ENCODE measurements at places on chromosomes 16 and 17.
A peak's percentile ranks its signal among the peaks of the same experiment; 100 is the strongest.

DNA sequence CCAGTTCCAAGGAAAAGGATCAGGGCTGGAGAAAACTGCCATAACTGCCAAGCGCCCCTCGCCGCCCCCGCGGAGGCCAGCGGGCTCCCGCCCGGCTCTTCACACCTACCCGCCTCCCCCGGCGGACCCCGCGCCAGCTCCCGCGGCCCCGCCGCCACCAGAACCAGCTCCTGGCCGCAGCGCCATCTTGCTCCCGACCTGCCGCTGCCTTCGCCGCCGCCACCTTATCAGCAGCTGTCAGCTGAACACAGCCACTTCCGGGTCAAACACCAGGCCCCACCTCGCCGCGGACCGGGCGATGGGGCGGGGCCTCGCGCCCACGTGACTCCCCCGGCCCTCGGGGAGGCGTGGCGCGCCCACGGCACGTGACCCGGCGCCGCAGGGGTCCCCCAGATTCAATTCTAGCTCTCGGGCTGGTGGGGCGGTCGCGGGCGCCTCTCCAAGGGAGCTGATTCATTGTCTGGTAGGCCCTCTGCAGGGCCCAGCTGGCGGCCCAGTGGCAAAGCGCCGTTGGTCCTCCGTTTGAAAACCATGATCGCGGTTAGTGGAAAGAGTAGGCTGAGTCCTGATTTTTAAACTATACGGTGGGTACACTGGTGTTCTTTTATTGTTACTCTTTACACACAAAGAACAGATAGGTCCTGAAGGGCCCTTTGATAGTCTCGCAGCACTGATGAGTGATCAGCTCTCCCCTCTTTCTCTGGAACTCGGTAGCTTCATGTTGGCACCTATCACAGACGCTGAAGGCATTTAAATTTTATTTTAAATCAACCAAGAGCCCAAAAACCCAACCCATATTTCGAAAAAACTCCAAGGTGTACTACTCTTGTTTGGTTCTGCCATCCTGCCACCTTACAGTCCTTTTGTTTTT is at the start of gene SYNRG:
Gene SYNRG (minus strand): TSS at position 249 of the 871 bp plus-strand sequence. CDS start 63 bp downstream, at position 186.
- peak; percentile 96 for ATAC-seq

DNA sequence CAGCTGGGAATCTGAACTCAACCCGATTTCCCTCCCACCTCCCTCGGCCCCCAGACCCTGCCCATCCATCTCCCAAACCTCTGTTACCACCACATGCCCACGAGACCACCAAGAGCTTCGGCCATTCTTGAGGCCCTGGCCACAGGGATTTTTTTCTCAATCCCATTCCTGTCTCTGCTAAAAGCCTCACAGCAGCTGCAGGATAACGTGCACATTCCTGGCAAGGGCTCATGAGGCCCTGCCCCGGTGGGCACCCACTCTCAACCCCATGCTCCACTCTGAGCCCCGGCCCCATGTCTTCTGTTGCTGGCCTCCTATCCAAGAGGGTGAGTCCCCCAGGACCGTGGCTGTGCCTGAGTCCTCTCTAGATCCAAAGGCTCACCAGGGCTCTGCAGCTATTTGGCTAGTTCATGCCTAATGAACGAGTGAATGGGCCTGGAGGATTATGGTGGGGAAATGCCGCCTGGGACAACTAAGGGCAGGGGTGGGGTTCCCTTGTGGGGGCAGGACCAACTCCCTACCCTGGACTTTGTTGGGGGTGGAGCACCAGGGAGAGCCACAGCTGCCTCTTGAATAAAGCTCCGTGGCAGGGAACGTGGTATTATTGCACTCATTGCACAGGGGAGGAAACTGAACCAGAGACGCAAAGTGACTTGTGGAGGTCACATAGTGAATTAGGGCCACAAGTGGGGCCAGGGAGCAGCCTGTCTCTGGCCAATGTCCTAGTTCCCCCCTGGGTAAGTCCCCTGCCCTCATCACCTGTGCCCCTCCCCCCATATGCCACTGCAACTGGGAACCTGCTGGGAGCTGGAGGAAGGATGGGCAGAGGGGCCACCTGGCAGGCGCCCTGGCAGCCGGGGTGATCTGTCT is 113.8 kb upstream of the SMURF2 start:
- ATAC-seq: peak; percentile 2

- ATAC-seq: peak; percentile 82
These were observed 9.3 kb upstream of the TNFRSF17 start for GRCh38 chr16:11955713-11956123.

DNA sequence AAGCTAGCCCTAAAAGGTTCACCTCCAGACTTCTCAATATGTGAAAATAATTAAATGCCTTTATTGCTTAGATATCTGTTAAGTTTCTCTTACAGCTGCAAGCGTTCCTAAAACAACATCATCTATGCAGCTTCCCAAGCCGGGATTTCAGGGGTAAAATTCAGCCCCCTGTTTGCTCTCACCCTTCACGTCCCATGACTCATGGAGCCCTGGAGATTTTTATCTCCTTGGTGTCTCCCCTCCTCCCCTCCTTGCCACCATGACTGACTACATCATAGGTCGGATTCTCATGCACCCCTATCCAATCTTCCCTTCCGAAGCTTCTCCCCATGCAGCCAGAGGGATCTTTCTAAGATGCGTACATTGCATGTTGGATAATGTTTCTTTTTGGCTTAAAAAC is 21.0 kb upstream of the CACNG4 start:
- ATAC-seq: no peak

- ATAC-seq: no peak
These were observed 16.3 kb downstream of the MYL4 start for GRCh38 chr17:47225436-47225858.

- no peak for ATAC-seq
These were observed 38.3 kb downstream of the RPA1 start for GRCh38 chr17:1868090-1868489.

DNA sequence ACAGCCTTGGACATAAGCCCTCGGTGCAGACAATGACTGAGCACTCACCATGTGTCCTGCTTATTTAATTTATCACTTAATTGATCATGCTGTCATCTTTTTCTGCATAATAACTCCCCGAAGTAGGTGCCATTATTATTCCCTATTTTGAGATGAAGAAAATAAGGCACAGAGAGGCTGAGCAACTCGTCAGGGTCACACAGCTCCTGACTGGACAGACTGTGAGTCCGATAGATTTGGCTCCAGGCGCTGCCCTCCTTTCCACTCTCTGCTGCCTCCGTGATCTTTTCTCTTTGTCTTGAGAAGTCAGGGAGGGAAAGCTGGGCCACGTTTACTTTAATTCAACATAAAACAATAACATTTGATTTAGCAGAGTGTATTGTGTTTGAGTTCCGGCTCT is 19.0 kb upstream of the N4BP1 start:
- no peak for ATAC-seq

DNA sequence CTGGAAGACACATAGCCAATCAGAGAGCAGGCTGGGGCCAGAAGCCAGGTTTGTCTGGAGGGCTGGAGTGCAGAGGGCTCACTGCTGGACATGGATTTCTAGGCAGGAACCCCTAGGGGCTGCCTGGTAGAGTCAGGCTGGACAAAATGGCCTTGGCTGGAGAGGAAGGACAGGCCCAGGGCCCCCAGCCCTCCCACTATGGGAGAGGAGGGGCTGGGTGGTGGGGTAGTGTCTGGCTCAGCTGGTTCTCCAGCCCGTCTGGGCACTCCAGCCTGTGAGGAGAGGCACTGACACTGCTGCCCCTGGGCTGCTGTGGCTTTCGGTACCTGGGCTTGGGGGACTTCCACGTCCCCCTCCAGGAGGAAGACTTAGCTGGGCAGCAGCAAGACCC is 21.7 kb upstream of the DOK4 start:
- ATAC-seq: peak; percentile 9

- no peak for ATAC-seq
These were observed 9.1 kb upstream of the BLMH start for GRCh38 chr17:30300818-30301217.

DNA sequence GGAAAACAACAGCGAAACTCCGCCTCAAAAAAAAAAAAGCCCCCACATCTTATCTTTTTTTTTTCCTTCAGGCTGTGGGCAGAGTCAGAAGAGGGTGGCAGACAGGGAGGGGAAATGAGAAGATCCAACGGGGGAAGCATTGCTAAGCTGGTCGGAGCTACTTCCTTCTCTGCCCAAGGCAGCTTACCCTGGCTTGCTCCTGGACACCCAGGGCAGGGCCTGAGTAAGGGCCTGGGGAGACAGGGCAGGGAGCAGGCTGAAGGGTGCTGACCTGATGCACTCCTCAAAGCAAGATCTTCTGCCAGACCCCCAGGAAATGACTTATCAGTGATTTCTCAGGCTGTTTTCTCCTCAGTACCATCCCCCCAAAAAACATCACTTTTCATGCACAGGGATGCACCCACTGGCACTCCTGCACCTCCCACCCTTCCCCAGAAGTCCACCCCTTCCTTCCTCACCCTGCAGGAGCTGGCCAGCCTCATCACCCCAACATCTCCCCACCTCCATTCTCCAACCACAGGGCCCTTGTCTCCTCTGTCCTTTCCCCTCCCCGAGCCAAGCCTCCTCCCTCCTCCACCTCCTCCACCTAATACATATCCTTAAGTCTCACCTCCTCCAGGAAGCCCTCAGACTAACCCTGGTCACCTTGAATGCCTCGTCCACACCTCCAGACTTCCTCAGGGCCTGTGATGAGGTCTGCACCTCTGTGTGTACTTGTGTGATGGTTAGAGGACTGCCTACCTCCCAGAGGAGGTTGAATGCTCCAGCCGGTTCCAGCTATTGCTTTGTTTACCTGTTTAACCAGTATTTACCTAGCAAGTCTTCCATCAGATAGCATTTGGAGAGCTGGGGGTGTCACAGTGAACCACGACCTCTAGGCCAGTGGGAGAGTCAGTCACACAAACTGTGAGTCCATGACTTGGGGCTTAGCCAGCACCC is 1.2 kb upstream of the HBA1 start:
- no peak for ATAC-seq

- ATAC-seq: no peak
These were observed 1.9 kb downstream of the CLEC16A start for GRCh38 chr16:10946308-10946707.

- ATAC-seq: peak; percentile 92
These were observed 51.2 kb downstream of the RMI2 start for GRCh38 chr16:11396241-11397048.

- no peak for ATAC-seq
These were observed 36.0 kb upstream of the KDM6B start for GRCh38 chr17:7797976-7798375.

DNA sequence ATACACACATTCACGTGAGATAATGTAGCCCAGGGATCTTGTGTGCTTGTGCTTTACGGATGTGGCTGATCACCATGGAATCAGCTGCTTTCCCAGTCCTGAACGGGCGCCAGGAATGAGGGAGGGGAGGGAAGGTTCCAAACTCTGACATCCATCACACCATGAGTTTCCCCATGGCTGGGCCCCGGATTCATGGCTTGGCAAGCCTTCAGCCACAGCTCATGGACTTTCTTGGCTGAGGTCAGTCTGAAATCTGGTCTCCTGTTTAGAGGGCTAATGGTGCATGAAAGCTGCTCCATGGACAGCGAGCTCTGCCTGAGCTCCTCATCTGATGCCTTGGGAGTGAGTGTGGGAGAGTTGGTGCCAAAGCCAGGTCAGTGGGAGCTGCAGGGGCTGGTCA is 767.6 kb upstream of the EEF2KMT start:
- no peak for ATAC-seq

- ATAC-seq: no peak
These were observed 7.6 kb downstream of the ATXN1L start for GRCh38 chr16:71853413-71853812.

- ATAC-seq: no peak
These were observed 460.4 kb upstream of the EEF2KMT start for GRCh38 chr16:5557966-5558365.

DNA sequence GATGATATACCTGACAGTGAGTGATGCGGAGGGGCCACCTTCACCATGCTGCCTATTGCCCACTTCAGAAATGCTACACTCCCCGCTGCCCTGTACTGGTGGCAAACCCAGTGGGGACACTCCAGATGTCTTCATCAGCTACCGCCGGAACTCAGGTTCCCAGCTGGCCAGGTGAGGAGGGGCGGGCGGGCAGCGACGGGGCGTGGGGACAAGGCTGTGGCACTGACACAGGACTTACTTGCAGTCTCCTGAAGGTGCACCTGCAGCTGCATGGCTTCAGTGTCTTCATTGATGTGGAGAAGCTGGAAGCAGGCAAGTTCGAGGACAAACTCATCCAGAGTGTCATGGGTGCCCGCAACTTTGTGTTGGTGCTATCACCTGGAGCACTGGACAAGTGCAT is 16.6 kb downstream of the SARM1 start:
- ATAC-seq: no peak

DNA sequence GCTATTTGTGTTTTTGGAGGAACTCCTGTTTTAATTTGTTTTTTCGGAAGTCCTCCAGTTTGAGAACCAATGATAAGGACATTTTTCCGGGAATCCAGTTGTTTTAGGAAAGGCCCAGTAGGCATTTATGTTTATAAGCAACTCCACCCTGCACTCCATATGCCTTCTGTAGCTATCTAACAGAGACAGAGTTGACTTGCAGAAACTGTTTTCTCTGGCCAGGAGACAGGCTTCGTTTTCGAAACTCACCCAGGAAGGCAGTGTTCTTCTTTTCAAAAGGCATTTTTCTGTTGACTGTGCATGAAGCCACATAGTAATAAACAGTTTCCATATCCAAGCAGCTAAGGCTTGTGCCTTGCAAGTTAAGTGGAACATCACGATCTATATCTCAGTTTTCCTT is 587.1 kb downstream of the WWOX start:
- no peak for ATAC-seq

DNA sequence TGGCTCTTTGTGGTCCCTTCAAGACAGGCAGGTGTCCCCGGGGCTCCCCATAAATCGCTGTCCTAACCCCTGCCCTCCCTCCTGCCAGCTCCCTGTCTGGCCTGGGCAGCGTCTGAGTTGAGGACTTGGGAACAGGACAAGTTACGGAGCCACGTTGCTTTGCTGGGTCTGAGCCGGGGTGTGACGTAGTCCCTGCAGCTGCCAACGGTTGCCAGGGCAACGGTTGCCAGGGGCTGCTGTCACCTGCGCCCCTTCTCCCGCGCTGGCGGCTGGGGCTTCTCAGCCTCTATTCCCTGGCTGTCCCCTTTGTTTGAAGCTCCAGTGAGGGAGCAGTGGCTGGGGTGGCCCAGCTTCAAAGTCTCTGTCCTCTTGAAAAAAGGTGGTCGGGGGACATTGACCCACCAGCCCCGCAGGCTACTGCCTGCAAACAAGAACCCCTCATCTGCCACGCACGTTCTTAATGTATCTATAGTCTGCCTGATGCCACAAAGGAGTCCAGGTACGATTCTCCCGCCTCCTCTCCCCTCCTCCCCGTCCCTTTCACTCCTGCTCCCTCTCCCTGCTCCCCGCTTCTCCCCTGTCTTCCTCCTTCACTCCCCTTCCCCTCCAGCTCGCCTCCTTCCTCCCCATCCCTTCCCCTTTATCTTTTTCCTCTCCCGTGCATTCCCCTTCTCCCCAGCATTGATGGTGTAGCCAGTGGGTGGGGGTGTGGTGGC is 10.9 kb downstream of the ADGRG1 start:
- ATAC-seq: peak; percentile 91

DNA sequence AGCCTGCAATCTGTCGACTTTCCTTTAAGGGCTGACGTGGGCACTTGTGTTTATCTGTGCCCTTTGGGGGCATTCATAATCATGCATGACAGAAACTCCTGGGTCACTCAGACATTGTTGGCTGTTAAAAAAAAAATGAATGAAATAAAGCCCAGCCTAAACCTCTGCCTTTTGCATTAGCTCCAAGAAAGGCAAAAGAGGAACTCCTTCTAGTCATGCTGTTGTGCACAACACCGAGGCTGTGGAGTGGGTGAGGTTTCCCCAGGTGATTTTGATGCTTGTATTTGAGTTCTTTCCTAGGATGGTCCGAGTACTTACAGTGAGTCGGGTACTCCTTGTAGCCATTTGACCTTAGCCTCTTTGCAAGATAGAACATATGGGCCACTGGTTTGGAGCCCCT is 49.6 kb upstream of the IRX6 start:
- no peak for ATAC-seq
